ENCODE measurements at places on chromosomes 11 and 22. TPM values are rescaled to one million over a fixed set of nuclear protein-coding genes. Genes with fewer than 3 reads are reported as not detected.

DNA sequence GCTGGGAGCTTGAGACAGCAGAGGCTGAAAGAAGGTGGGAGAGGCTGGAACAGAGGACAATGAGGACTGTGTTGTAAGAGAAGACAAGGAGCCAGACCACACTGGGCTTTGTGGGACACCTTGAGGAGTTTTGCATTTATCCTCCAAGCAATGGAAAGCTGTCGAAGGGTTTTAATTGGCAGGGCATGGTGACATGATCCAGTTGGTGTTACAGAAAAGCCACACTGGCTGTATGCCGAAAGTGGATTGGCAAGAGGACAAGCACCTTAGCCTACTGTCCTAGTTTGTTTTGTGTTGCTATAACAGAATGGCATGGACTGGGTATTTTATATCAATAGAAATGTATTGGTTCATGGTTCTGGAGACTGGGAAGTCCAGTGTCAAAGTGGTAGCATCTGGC, 14.0 kb upstream of the APLNR start:
- H3K27ac ChIP-seq: no peak overlapping the region
- H3K4me3 ChIP-seq: no peak overlapping the region
- no peaks in the 10 kb centered on the region for H3K36me3 ChIP-seq
- H3K4me1 ChIP-seq: peaks cover 3% of the 10 kb centered on the region
- no peaks in the 10 kb centered on the region for H3K27me3 ChIP-seq

GRCh38 chr11:45021001-45021400, 70.3 kb upstream of the TP53I11 start:
- no peak overlapping the region for H3K4me3 ChIP-seq
- H3K27me3 ChIP-seq: no peaks in the 10 kb centered on the region
- H3K4me1 ChIP-seq: peaks cover 32% of the 10 kb centered on the region
- H3K27ac ChIP-seq: no peak overlapping the region
- DNase-seq: no peak
- no peaks in the 10 kb centered on the region for H3K36me3 ChIP-seq

GRCh38 chr11:93821617-93822016, 28.8 kb downstream of the VSTM5 start:
- no peaks in the 10 kb centered on the region for H3K27me3 ChIP-seq
- no peak overlapping the region for H3K27ac ChIP-seq
- peaks cover 4% of the 10 kb centered on the region for H3K36me3 ChIP-seq
- DNase-seq: no peak

The OR52B6 gene
- not detected for total RNA-seq

- H3K27ac ChIP-seq: no peak overlapping the region
- no peaks in the 10 kb centered on the region for H3K4me1 ChIP-seq
- H3K27me3 ChIP-seq: peaks cover 65% of the 10 kb centered on the region
- no peak overlapping the region for H3K4me3 ChIP-seq
Measured at GRCh38 chr11:1195682-1196515, 27.0 kb upstream of the MUC5B start.

The HORMAD2 gene
- not detected for total RNA-seq

Data from spleen (tissue), 13 donors.